ENCODE measurements at places on chromosomes 3 and 15.

- no peak for DNase-seq
These were observed 21.7 kb downstream of the XXYLT1 start for GRCh38 chr3:195249057-195249770.

DNA sequence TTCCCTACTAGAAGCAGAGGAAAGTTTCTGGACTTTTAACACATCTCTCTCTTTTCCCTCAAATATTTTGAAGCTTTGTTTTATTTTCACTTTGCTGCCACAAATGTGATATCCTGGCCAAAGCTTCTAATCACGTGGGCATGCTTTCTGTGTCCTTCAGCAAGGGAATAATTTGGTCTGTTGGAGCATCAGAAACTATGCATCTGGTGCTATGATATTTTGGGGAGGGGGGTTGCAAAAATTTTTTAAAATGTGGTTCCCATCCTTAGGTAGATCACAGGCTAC is 254.2 kb downstream of the GAP43 start:
- DNase-seq: no peak

- DNase-seq: no peak
These were observed 63.9 kb downstream of the TMCC1 start for GRCh38 chr3:129829640-129830039.

- no peak for DNase-seq
These were observed 1.8 kb downstream of the WWTR1 start for GRCh38 chr3:149655826-149656574.

- no peak for DNase-seq
These were observed 271.7 kb upstream of the GBE1 start for GRCh38 chr3:82033186-82033585.

- DNase-seq: no peak
These were observed 19.0 kb upstream of the C15orf61 start for GRCh38 chr15:67501836-67502461.

- no peak for DNase-seq
These were observed 1.7 kb upstream of the CFAP91 start for GRCh38 chr3:119700920-119701734.

- DNase-seq: no peak
These were observed 1.2 kb downstream of the CRABP1 start for GRCh38 chr15:78341057-78341987.

GRCh38 chr15:85019815-85020590 is 38.3 kb downstream of the PDE8A start:
- DNase-seq: no peak

DNA sequence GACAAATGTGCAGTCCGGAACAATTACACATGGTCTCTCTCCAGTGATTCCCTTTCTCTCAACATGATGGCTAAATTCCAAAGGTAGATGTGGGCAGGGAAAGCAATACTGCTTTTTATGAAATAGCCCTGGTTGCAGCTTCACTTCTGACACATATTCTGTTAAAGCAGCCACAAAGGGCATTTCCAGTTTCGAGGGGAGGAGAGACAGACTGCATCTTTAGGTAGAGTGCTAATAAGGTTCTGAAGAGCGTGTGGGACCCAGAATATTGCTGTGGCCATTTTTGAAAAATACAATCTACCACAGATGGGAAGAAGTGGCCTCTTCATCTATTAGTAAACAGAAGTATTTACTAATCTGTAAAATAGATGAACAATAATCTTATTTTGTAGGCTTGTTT is 139.3 kb upstream of the PEX5L start:
- no peak for DNase-seq

- no peak for DNase-seq
These were observed 573 bp upstream of the DIS3L start for GRCh38 chr15:66292571-66293418.

DNA sequence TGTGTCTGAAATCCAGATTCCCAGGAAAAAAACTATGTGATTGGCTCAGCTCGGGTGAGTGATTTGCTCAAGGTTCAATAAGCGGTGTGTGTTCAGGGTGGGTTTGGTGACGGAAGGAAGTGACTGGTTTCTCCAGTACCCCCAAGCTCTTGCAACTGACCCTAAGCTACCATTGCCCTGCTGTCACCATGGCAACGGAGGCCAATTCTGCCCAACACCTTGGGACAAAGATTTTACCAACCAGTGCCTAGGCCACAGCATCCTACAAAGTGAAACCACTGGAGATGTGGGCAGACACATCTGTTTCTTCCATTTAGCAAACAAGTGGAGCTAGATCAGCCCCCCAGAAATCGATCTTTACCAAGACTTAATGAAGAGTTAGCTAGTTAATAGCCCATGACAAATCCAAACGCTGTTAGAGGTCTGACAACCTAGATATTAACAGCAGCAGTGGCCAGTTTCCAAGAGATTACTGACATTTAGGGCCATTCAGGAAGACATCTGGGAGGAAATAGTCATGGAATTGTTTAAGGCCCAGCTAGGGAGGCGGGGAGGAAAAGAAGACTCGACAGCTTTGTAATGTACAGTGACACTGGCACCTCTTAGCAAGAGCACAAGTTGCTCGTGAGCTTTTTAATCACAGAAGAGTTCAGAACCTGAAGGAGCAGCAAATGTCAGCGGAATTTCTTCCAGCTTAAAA is 195.9 kb downstream of the SLCO3A1 start:
- DNase-seq: no peak

GRCh38 chr3:131020122-131020693 is 6.4 kb downstream of the ASTE1 start:
- no peak for DNase-seq

GRCh38 chr3:131903988-131904415 is 130.8 kb downstream of the CPNE4 start:
- no peak for DNase-seq

DNA sequence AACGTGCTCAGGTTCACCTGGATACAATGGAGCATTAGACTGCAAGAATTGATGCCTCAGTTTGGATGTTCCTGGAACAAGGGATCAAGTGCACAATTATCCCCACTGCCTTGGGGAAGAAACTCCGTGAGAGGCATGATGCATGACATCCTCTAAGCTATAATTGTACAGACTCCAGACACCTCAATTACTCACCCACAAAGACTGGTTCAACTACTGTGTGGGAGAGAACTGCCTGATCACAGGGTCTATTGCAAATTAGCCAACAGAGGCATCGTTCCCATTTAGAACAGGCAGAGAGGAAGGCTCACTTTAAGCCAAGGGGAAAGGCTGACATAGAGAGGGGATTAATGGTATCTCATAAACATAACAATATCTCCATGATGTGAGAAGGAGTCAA is 43.5 kb downstream of the ARRDC4 start:
- DNase-seq: no peak

DNA sequence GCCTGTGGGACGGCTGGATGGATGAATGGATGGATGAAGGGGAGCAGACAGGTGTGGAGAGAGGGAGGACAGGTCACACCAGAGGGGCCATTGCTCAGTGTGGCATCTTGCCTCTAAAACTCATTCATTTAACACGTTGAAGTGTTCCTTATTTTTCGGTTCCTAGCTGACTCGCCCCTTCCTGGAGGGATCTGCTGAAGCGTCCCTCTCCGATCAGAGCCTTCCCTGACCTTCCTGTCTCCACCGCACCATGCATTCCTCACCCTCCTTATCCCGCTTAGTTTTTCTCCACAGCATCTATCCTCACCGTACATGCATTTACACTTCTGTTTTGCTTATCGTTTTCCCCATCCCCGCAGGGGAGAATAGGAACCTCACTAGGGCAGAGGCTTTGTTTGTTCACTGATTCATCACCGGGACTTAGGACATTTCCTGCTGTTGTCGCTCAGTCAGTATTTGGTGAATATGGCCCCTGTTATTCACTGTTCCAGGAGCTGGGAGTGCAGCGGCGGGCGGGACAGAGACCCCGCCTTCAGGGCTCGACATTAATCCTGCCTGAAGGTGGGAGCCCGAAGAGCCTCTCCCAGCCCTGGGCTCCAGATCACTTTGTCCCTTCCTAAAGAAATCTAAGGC is 32.0 kb downstream of the FOXL2 start:
- DNase-seq: no peak

DNA sequence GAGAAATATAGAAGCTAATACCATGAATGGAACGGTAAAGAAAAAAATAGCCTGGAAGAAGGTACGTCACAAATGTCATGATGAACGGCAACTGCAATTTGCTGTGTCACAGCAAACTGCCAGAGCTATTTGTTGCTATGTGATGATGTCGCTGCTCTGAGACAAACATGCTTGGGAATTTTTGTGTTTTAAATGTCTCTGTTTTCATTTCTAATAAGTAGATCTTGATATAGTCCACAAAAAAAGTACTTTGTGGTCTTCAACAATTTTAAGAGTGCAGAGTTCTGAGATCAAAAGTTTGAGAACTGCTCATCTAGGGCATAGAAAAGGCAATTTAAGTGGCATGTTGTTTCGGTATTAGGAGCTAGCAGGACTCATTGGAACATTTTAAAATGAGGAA is 4.3 kb upstream of the NR1D2 start:
- no peak for DNase-seq

- DNase-seq: no peak
These were observed 632.7 kb upstream of the SUCLG2 start for GRCh38 chr3:68287101-68287500.

GRCh38 chr3:54062546-54062945 is 59.8 kb upstream of the CACNA2D3 start:
- no peak for DNase-seq
